ENCODE measurements at places on chromosomes 11 and 22.

DNA sequence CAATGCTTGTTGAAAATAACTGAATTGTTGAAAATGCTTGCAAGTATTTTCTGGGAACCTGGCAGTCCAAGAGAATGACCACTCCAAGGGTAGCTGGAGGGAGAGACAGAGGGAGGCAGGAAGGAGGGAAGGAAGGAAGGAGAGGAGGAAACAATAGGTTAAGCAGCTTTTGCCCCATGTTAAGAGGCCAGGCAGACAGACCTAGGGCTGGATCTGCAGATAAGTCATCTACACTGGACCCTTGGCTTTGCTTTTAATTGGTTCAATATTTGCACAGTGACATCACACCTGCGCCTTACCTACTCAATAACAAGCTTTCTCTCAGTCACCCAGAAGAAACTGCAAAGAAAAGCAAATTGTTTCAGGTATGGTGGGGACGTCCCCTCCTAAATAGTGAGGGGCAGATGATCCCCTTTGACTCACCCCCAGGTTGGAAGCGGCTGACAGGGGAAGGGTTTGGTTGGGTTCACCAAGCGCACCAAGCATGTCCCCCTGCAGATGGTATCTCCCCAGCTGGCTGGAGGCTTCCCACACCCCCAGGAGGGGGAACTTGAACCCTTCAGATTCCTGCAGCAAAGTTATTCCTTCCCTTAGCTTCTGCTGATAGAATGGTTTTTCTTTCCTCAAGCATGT, 24.3 kb downstream of the MYH9 start:
- no peak for DNase-seq

DNA sequence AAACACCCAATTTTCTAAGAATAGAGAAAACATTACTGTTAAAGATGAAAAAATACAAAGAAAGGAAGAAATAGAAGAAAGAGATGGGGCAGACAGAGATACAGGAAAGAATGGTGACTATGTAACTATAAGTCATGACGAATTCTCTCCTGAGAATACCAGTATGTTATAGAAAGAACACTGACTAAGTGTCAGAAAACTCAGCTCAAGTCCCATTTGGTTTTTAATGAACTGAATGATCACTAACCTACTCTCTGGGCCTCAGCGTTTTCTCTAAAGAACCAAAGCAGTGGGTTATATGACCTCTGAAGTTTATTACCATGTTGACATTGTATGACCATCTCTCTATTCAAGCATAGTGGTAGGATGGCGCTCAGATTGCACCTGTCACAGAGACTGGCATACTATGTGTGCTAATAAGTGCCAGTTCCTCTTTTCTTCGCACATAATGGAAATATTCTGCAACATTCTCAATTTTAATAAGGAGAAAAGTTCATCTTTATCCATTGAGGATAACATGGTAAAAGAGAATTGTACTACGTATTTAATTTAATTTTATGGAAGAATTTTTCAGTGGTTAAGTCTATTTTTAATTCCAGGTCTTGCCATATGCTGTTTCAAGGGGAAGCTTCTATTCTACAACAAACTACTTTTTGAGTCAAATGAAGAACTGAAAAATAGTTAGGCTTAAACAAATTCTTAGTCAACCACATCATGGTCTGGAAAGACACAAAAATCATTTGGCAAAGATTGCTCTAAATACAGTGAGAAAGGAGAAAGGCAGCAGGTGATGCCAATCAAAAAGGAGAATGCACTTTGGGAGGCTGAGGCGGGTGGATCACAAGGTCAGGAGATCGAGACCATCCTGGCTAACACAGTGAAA, 25.0 kb upstream of the EED start:
- no peak for DNase-seq

DNA sequence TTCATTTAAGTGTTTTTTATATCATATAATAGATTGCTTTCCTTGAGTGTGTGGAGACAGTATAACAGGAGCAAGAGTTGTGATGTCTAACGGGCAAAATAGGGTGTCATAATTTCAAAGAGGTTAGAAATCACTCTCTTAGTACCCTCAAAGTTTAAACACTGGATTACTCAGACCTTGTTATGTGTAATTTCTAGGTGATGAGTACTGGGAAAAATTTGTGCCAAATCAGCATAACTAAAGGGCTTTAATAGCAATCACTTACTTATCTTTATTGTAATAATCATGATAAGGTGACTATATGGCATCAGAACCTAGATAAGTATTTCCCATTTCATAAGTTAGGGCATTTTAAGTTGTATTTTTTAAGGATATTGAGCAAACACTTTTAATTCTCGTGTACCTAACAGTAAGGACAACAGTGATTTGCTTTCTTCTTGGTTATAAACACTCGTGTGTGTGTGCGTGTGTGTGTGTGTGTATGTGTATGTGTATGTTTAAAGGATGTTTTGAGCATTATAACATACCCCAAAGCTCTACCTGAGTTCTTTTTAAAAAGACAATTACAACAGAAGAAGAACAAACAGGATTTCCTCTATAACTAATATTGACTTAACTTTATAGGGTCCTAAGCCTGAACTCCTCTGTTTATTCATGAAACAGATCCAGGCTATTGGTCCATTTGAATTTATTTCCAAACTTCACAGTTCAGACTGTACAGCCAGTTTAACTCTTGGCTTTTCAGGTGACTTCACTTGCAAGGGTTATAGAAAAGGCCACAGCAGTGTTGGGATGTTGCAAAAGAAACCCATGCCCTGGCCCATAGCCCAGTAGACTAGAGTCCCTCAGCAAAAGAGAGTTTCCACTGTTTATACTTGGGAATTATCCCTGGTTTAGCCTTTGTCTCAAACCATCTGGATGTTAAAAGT, 23.7 kb upstream of the PDE3B start:
- no peak for DNase-seq

DNA sequence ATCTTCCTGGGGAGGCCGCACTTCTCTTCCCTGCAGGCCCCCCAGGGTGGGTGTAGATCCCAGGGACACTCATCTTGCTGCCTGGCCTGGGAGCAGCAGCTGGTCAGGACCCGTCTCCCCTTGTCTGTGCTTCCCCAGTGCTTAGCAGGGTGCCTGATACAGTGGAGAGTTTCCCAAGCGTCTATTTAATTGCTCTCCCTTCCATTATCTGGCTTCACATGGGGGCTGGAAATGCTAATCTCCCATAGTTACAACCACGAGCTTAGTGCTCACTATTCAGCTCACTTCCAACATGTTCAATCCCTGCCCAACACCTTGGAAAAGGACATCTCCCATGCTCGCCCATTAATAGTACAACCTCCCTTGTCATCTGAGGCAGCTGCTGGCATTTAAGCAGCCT, 100.5 kb downstream of the DSCAML1 start:
- no peak for DNase-seq

- DNase-seq, result no peak
These were observed 1.7 kb downstream of the CSDC2 start for GRCh38 chr22:41562461-41562860.
